ENCODE measurements at places on chromosomes 11 and 22. TPM values are rescaled to one million over a fixed set of nuclear protein-coding genes. Genes with fewer than 3 reads are reported as not detected.

DNA sequence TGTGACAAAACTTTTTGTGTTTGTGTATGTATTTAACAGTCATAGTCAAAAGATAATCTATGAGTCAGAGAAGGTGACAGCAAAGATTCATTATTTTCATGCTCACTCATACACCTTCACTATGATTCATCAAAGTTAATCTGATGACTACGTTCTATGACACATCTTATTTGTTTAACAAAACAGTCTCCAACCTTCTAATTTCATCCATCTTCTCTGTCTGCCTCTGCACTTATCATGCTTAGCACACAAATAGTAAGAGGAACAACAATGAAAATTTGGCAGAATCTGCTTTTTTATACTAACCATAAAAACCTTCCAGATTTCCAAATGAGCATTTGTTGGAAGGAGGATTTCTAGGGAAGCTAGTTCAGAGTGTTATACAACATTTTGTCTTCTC lies 568.9 kb downstream of the LUZP2 start:
- H3K36me3 ChIP-seq, result peaks cover 4% of the 10 kb centered on the region
- no peaks in the 10 kb centered on the region for H3K4me1 ChIP-seq
- no peaks in the 10 kb centered on the region for H3K27me3 ChIP-seq
- no peak overlapping the region for H3K4me3 ChIP-seq

DNA sequence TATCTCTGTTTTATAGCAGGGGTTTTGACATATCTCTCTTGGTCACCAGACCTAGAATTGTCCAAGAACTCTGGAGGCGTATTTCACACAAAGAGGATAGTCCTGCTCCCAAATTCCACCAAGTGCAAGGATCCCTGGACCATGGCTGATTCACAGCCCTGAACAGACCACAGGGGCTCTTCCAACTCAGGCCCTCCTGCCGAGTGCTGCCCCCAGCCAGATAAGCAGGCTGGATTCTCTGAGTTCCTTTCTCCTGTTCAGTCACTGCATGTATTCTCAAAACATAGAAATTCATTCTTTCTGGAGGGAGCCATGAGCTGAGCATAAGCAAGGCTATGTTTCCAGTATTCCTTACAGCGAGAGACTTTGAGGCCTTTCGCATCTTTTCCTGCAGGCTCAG lies 13.4 kb upstream of the PLEKHB1 start:
- no peak overlapping the region for H3K27ac ChIP-seq
- no peak overlapping the region for H3K4me3 ChIP-seq
- H3K27me3 ChIP-seq, result peaks cover 4% of the 10 kb centered on the region

- H3K27me3 ChIP-seq, result peaks cover 24% of the 10 kb centered on the region
- H3K4me3 ChIP-seq, result peak overlapping the region; percentile 44
- no peak for DNase-seq
- peaks cover 17% of the 10 kb centered on the region for H3K4me1 ChIP-seq
- peak overlapping the region; percentile 65 for H3K27ac ChIP-seq
Observed at GRCh38 chr22:45638834-45639746, 32.5 kb upstream of the ATXN10 start.

- H3K4me1 ChIP-seq, result peaks cover 37% of the 10 kb centered on the region
- H3K27me3 ChIP-seq, result no peaks in the 10 kb centered on the region
- H3K27ac ChIP-seq, result no peak overlapping the region
- no peak for DNase-seq
- no peak overlapping the region for H3K4me3 ChIP-seq
- peaks cover 15% of the 10 kb centered on the region for H3K36me3 ChIP-seq
Observed at GRCh38 chr11:19992162-19992561, 168.1 kb downstream of the DBX1 start.

- no peak overlapping the region for H3K4me3 ChIP-seq
- peak; percentile 49 for DNase-seq
- H3K4me1 ChIP-seq, result no peaks in the 10 kb centered on the region
- H3K27me3 ChIP-seq, result peaks cover 5% of the 10 kb centered on the region
- no peaks in the 10 kb centered on the region for H3K36me3 ChIP-seq
Observed at GRCh38 chr22:49208004-49208402, 619.7 kb downstream of the BRD1 start.

Gene AGBL2
- 5.8 TPM for total RNA-seq

- peak overlapping the region; percentile 13 for H3K4me3 ChIP-seq
- DNase-seq, result no peak
Observed at GRCh38 chr11:132621976-132622580, 910.2 kb downstream of the OPCML start.

- DNase-seq, result no peak
- no peaks in the 10 kb centered on the region for H3K27me3 ChIP-seq
- no peak overlapping the region for H3K4me3 ChIP-seq
- H3K4me1 ChIP-seq, result peaks cover 8% of the 10 kb centered on the region
- H3K27ac ChIP-seq, result no peak overlapping the region
Observed at GRCh38 chr11:40170078-40170477, 1289.4 kb downstream of the LRRC4C start.

Gene CAPN1
- 225 TPM for total RNA-seq

Gene MOGAT2
- 1.2 TPM for total RNA-seq

Gene TSGA10IP
- not detected for total RNA-seq

Gene HORMAD2
- 0.43 TPM for total RNA-seq

GRCh38 chr11:64649291-64649697 lies 58.3 kb downstream of the SLC22A12 start:
- no peak overlapping the region for H3K4me3 ChIP-seq
- no peaks in the 10 kb centered on the region for H3K36me3 ChIP-seq
- peaks cover 42% of the 10 kb centered on the region for H3K27me3 ChIP-seq
- H3K4me1 ChIP-seq, result peaks cover 20% of the 10 kb centered on the region

Gene RFPL2
- total RNA-seq, result 0.43 TPM

All from type B pancreatic cell (in vitro differentiated cells).